Activated CD8-positive, alpha-beta memory T cell treated with anti-CD3 and anti-CD28 coated beads, Interleukin-2, amount 10 ng/mL, durations not matched to agents 7 days and 5 days (primary cell): ENCODE measurements at places on chromosomes 16 and 17.
A peak's percentile ranks its signal among the peaks of the same experiment; 100 is the strongest.

GRCh38 chr17:74643826-74644225 lies 20.3 kb upstream of the CD300E start:
- DNase-seq, result no peak

GRCh38 chr17:3557768-3558583 lies at the start of gene TRPV3:
Gene TRPV3 (minus strand): TSS chr17:3557812. CDS start chr17:3554850, 2,962 bp downstream.
- peak; percentile 73 for DNase-seq

GRCh38 chr17:59260722-59261121 lies 40.4 kb downstream of the GDPD1 start:
- DNase-seq, result no peak

DNA sequence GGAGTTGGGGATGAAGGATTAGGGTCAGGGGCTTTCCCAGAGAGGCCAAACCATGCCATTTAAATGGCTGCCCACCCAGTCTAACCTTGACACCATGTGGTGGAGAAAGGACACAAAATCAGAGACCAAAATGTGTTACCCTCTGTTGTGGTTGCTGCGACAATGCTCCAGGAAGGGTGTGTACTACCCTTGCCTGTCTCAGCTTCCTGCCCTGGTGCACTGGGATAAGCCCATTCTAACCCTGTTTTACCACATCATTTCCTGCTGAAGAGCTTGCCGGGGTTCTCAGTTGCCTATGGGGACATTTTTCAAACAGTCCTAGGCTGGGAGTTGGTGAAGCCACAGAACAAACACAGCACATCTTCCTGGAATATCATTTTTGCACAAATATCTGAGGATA lies 4.9 kb downstream of the OR4D1 start:
- peak; percentile 80 for DNase-seq

GRCh38 chr16:69717066-69717465 lies 9.3 kb downstream of the NQO1 start:
- no peak for DNase-seq

GRCh38 chr16:53154513-53154912 lies 99.7 kb downstream of the CHD9 start:
- no peak for DNase-seq

DNA sequence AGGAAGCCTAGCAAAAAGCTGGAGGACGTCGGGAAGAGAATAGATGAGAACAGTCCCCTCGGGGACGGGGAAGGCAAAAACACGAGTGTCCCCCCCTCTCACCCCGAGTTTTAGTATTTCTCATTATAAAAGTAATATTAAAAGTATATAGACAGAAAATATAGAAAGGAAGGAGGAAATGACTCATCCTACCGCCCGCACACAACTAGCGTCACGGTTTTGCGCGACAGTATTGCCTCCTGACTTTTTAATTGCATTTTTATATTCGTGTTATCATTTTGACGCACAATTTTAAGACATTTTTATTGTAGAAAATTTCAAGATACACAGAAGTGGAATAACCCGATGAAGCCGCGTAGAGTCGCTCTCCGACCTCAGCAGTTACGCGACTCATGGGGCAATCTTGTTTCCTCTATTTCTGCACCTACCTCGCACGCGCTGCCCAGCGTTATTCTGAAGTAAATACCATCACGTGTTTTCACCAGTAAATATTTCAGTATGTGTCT lies 652 bp upstream of the SLC25A19 start:
- DNase-seq, result peak; percentile 87

- peak; percentile 94 for DNase-seq
Measured at GRCh38 chr17:65173284-65173793, 36.2 kb downstream of the RGS9 start.
